Activated CD4-positive, alpha-beta T cell treated with anti-CD3 and anti-CD28 coated beads, Interleukin-2, amount 50 U/mL, for 24 hours (primary cell): ENCODE measurements at places on chromosomes 4 and X.

DNA sequence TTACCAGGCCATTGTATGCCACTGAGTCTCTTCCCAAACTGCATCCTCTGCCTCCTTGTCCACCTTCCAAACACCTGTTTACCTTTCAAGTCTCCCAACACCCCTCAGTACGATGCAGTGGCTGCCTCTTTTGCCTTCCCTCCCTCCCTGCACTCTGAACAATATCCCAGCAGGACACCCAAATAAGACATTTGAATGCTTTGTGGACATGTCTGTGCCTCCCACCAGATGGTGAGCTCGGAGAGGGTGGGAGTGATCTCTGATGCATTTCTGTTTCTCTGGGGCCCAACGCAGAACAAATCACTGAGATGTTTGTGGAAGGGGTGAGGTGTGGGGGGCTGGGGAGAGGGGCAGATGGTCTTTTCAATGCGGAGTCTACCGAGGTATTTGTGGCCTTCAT lies 33.4 kb downstream of the PJA1 start:
- DNase-seq = no peak

DNA sequence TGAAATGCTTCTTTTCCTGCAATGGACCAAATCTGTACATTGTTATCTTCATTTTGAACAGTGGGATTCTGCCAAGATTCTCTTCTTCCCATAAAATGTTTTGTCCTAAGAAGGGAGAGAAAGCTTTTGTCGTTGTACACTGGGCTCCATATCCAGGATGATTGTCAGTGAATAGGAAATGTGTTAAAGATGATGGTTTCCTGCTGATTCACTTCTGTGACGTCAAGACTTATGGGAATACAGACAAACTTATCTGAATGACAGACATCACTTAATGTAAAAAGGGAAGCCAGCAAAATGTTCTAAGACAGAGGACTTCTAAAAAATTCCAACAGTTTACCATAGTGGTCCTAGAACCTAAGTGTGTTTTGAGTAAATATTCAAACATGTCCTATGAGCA lies 53.7 kb upstream of the HPF1 start:
- DNase-seq = no peak

DNA sequence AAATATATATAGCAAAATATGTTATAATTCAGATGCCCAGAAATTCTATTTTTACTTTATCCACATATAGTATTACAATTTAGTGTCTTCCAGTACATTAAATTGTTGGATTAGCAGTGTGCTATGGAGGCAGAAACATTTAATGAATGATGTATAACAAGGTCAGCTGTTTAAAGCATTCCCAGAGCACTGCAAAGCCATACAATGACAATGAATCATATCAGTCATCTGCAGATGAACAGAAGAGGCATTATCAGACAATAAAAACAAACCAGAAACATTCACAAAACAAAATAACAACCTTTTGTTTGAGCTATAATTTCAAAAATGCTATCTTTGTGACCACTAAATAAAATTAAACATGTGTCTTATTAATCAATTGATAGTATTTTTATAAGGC lies 524.2 kb downstream of the FAT4 start:
- DNase-seq = no peak

DNA sequence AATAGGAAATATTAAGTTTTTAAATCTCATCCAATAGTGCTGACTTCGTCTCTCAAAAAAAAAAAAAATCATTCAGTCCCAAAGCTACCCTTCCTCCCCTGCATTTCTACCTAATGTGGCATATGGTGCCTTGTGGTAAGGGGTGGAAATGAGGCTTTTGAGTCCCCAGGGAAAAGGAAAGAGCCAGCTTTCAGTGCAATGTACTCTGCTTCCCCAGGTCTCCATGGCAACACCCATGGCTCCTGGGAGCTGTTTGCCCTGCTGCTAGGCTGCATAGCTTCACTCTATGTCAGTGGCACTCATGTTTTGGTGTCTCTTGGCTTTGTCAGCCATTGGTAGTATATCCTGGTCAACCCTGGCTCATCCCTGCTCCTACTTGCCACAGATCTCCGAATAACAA lies 175.9 kb downstream of the SLC39A8 start:
- no peak for DNase-seq

- DNase-seq = no peak
These were observed 70.2 kb upstream of the NEIL3 start for GRCh38 chr4:177239477-177239876.

DNA sequence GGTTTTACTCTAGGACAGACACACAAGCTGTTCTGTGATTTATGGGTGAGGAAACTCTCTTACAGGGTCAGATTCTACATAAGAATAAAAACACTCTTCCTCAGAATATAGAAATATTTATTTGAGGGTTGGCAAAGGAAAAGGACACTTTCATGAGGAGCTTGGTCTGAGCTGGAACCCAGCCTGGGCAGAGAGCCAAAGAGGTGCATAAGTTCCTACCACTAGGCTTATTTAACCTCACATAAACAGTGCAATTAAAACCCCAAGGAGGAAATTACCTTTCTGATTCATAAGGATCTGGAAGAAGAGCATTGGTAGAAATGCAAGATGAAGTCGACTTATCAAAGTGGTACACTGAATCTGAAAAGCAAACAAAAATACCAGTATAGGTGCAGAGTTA lies 32.9 kb downstream of the SETD7 start:
- DNase-seq = no peak

DNA sequence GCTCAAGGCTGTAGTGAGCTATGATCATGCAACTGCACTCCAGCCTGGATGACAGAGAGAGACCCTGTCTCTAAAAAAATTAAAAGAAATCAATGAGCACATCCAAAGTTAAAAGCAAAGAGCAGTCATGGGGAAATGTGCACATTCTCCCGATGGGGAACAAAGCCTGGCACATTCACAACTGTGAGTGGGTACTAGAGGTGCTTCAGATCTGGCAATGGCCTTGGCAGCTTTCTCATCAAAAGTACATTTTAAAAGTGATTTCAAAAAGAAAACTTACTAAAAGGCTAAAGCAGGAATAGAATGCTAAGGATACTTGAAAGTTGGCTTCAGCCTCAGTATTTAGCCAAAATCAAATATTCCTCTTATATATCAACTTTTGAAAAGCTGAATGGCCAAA lies 145.9 kb upstream of the MAOA start:
- DNase-seq = no peak

- DNase-seq = no peak
These were observed 848 bp downstream of the RAB9A start for GRCh38 chrX:13689741-13690211.

DNA sequence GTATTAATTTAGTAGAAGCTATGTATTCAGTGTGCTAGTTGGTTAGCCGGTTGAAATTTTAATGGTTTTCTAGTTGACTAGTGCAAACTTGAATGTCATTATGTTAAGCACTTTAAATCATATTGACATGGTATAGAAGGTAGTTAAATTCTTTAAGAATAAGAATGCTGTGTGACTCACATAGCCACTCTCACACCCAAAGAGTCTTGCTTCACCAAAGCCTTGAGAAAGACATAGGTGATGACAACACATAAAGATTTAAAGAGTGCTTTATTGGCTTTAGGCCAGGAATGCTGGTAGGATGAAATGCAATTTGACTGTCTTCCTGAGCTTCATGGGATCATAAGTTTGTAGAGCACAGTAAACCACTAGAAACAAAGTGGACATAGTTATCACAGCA lies 85.3 kb downstream of the DCAF8L2 start:
- no peak for DNase-seq

DNA sequence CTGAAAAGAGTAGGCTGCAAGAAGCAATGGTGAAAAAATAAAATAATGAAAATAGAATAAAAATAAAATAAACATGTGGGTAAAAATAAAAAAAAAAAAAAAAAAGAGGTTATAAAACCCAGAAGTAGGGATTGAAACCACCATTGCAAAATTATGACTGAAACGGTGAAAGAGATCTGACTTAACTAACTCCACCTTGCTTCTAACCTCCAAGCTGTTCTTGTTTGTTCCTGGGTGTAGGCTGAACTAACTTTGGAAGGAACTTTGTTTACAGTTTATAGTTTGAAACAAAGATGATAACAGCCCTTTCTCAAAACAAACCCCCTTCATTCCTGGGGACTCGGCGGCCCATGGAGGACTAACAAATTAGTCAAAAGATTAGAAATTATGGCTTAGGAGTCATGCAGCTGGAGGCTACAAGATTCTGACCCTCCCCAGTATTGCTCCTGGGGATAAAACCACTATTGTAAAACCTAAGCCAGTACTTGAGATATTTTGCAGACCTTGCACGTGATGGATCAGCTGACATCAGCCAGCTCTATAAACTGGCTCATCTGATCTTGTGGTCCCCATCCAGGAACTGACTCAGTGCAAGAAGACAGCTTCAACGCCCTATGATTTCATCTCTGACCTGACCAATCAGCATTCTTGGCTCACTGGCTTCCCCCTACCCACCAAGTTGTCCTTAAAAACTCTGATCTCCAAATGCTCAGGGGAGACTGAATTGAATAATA lies 30.4 kb downstream of the DDX60L start:
- no peak for DNase-seq
